ENCODE measurements at places on chromosomes 5 and 9.

- no peak for DNase-seq
These were observed 10.3 kb upstream of the CD180 start for GRCh38 chr5:67206929-67207328.

DNA sequence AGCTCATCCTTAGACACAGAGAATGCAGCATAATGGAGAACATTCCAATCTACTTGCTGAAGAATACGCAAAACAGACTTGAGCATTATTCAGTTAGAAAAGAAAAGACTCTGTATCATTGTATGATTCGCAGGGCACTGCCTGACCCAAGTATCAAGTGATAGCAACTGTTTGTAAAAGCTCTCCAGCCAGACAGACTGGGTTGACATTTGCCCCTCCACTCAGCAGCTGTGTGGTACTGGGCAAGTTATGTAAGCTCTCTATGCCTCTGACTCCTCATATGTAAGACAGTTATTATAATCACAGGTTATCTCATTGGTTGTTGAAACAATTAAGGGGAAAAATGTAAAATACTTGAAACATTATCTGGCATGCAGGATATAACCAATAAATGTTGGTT is 505.0 kb downstream of the ELAVL2 start:
- DNase-seq, result no peak

- no peak for DNase-seq
These were observed 25.4 kb downstream of the TYRP1 start for GRCh38 chr9:12718482-12719026.

- no peak for DNase-seq
These were observed 10.3 kb downstream of the B4GALT7 start for GRCh38 chr5:177610131-177610769.

- DNase-seq, result no peak
These were observed at the start of gene C5orf46 for GRCh38 chr5:147906326-147907095. Gene C5orf46, minus strand, starts transcription at chr5:147906538. Its CDS starts 37 bp downstream, at chr5:147906501.

DNA sequence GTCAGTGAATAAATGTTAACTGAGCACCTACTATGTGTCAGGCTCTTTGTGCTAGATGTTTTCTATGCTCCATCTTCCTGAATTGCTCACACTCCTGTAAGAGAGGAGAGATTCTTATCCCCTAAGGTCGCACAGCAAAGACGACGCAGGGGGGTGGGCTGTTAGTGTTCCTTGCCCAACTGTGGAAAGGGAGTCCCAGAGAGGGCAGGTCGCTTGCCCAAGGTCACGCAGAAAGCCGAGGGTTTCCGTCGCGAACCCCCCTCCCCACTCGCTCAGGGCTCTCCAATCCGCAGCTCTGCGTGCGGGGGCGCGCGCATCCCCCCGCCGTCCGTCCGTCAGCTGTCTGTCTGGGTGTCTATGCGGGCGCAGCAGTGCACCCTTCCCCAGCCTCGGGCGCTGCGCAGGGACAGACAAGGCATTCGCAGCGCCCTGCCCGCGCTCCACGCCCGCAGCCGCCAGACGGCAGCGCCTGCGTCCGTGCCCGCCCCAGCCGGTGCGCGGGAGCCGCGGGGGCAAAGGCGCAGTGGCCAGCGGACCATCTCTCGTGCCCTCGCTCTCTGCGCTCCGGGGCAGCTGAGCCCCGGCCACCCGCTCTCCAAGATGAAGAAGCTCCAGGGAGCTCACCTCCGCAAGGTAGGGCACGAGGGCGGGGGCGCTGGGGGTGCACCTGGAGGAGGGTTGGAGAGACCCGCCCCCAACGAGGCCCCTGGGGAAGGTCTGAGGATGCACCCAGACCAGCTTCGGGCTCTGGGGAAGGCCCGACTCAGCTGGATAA is at the start of gene SLC6A7:
Gene SLC6A7 (plus strand): TSS at position 335 of the 775 bp plus-strand sequence. CDS start 266 bp downstream, at position 601.
- peak; percentile 41 for DNase-seq

DNA sequence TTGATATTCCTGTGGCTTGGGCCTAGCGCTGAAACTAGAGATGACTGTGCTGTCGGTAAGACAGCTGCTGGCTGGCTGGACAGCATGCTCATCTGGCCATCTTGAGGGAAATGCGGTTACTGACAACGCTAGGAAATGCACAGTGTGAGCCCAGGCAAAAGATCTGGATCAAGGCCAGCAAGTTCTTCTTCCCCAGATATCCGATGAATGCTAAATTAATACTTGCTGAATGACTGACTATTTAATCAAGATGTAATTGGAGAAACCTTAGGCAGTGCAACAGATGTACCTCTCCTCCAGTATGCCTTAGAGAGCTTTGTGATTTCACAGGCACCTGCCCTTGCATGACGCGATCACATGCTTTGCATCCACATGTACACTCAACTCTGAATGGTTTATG is 659.1 kb downstream of the EFNA5 start:
- no peak for DNase-seq

GRCh38 chr5:68749077-68749476 is 344.7 kb upstream of the SLC30A5 start:
- DNase-seq, result no peak

GRCh38 chr5:126972062-126972895 is 58.1 kb downstream of the MARCHF3 start:
- no peak for DNase-seq

- no peak for DNase-seq
These were observed 13.5 kb downstream of the CXCL14 start for GRCh38 chr5:135565266-135565665.

- DNase-seq, result no peak
These were observed 164.4 kb downstream of the SMARCA2 start for GRCh38 chr9:2179567-2179966.

DNA sequence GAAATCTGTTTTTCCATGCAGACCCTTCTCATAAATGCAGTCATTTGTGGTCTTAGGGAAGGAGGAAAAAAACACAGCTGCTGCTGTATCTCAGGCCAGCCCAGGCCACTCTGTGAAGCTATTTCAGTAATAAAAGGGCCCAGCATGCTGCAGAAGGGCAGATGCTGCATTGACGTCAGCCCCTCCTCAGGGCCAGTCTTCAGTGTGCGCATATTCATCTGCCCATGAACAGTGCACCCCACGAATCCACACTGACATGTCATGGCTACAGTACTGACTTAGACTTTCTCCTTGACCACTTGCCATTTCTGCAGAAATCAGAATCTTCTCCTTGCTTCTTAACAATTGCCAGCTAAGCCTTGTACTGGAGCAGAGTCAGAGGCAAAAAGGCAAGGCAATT is 304.7 kb downstream of the GABRG2 start:
- no peak for DNase-seq

- peak; percentile 77 for DNase-seq
These were observed at the start of gene DBN1 for GRCh38 chr5:177473443-177474001. Gene DBN1, minus strand, starts transcription at chr5:177473634. Its CDS starts 113 bp downstream, at chr5:177473521.

DNA sequence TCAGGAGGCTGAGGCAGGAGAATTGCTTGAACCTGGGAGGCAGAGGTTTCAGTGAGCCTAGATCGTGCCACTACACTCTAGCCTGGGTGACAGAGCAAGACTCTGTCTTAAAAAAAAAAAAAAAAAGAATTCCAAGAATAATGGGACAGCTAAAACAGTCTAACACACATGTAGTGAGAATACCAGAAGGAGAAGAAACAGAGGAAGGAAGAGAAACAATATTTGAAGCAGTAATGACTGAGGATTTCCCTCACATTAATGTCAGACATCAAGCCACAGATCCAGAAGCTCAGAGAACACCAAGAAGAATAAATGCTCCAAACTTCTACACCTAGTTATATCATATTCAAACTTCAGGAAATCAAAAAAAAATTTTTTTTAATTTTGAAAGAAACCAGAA is 47.1 kb upstream of the EFNA5 start:
- DNase-seq, result no peak

DNA sequence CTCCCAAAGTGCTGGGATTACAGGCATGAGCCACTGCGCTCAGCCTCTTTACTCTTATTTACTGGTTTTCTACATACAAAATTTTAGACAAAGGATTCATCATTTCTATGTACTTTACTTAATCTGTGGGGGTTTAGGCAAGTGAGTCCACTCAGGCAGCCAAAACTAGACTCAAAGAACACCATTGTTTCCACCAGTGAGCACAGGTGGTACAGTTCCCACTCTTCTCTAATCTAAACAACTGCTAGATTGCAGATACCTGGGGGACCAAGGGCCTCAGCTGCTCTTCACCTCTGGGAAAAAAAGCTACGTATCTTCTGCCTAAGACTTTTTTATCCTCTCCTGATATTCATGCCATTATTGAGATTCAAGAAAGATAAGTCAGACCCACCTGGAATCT is 260.1 kb downstream of the EBF1 start:
- no peak for DNase-seq

- DNase-seq, result peak; percentile 61
These were observed 7.2 kb downstream of the NINJ1 start for GRCh38 chr9:93126825-93127368.

GRCh38 chr5:72474516-72474915 is 32.7 kb downstream of the ZNF366 start:
- no peak for DNase-seq

DNA sequence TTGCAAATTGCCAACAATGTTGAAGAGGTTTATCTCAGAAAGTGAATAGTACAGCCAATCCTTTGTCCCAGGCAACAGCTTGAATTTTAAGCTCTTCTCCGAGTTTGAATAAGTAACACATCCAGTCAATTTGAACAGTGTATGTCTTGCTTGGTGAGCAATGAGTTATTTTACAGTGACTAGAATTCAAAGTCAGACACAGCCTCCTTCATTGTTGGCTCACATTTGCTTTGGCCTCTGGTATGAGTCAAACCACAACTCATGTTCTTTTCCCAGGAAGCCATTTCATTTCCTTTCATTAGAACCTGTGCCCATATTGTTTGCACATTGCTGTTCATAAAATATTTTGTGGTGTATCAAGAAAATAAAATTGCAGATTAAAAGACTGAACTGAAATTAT is 622.0 kb upstream of the DAB2 start:
- no peak for DNase-seq

DNA sequence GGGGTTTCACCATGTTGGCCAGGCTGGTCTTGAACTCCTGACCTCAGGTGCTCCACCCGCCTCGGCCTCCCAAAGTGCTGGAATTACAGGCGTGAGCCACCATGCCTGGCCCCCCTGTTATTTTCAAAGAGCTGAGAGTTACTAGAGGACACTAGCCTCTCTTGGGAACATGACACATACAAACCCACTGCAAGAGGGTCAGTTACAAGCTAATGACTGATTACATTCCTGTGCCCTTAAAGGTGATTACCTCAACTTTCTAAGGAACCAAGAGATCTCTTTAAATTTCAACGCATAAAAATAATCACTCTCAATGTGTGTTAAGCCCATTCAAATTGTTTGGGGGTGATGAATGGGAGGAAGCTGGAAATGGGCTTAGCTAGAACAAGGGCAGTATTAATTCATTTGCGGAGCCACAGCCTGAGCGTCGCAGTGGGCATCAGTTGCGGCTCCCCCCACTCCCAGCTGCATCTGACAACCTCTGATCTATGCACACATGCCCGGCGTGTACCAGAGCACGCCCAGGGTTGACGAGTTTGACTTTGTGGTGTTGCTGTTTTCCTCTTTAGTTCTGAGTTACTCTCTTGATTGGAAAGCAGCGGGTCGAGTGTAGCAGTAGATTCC is 146.9 kb downstream of the GOLPH3 start:
- peak; percentile 39 for DNase-seq

- no peak for DNase-seq
These were observed 453.6 kb downstream of the CSNK1G3 start for GRCh38 chr5:123965626-123966025.

DNA sequence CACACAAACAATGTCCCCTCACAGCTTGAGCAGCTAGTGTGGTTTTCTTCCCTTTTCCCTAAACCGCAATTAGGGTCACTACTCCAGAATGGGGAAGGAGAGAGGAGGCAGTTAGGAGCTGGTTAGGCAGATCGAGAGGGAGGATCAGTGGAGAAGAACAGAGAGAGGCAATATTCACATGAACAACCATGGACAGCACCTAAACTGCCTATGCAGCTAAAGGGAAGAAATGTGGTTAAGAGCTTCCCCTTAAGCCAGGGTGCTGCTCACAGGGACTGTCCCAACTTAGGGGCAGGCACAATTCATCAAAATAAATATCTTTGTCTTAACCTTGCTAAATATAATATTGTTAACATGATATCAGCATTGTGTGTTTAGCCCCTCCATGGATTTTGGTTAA is 359.3 kb upstream of the CDH18 start:
- DNase-seq, result no peak

- peak; percentile 79 for DNase-seq
These were observed 873 bp downstream of the C9orf50 start for GRCh38 chr9:129619787-129620668.

GRCh38 chr5:34055667-34056066 is 12.7 kb upstream of the C1QTNF3 start:
- no peak for DNase-seq

- no peak for DNase-seq
These were observed 11.0 kb downstream of the NAIF1 start for GRCh38 chr9:128056086-128056485.

GRCh38 chr5:60161340-60161934 is 267.9 kb upstream of the PDE4D start:
- no peak for DNase-seq

DNA sequence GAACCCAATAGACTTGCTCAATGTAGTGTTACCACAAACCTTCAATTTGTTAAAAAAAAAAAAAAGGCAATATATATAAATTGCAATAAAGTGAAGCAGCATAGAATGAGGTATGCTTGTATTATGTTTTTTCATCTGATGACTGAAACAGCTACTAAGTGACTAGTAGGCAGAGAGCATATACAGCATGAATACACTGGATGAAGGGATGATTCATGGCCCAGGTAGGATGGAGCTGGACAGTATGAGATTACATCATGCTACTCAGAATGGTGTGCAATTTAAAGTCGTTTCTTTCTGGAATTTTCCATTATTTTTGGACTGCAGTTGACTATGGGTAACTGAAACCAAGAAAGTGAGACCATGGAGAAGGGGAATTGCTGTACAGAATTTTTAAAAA is 161.2 kb downstream of the GNA14 start:
- no peak for DNase-seq

GRCh38 chr9:70481471-70481870 is 67.0 kb upstream of the KLF9 start:
- no peak for DNase-seq

DNA sequence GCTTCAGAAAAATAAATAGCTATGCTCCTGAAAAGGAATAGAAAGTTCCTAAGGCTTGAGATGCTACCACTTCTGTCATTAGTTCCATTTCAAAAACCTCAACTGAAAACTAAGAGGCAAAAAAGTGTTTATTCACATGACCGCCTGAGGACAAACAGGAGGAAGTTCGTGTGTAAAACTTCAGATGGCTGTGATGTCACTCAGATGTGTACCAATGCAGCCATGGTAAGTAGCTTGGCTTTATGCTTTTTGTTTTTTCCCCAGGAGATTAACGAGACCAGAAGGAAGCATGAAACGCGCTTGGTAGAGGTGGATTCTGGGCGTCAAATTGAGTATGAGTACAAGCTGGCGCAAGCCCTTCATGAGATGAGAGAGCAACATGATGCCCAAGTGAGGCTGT is 33.0 kb downstream of the LMNB1 start:
- DNase-seq, result no peak

- DNase-seq, result no peak
These were observed 311.4 kb downstream of the TLE1 start for GRCh38 chr9:81377921-81378320.

DNA sequence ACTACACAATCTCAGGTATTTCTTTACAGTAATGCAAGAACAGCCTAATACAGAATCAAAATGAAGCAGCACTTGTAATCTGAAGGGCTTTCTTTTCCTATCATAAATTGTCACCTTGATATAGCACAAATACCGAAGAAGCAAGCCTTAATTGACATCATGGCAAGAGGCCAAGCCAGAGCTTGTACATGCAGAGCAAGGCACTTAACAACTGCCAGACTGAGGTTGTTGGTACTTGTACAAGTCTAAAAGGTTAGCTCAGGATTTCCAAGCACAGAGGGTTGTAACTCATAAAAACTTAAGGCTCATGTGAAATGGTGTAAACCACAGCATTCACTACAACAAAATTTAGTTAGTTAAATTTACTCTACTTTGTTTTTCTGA is 158.8 kb upstream of the SPEF2 start:
- DNase-seq, result no peak
